Calu3 (cell line): ENCODE measurements at places on chromosomes 7 and 10. TPM values are rescaled to one million over a fixed set of nuclear protein-coding genes. Genes with fewer than 3 reads are reported as not detected.

- no peak for DNase-seq
- H3K27ac ChIP-seq: no peak overlapping the region
- no peaks in the 10 kb centered on the region for H3K36me3 ChIP-seq
- no peak overlapping the region for H3K4me3 ChIP-seq
- peaks cover 9% of the 10 kb centered on the region for H3K4me1 ChIP-seq
- peaks cover 72% of the 10 kb centered on the region for H3K27me3 ChIP-seq
Observed at GRCh38 chr10:97926055-97926454, 76.4 kb downstream of the GOLGA7B start.

DNA sequence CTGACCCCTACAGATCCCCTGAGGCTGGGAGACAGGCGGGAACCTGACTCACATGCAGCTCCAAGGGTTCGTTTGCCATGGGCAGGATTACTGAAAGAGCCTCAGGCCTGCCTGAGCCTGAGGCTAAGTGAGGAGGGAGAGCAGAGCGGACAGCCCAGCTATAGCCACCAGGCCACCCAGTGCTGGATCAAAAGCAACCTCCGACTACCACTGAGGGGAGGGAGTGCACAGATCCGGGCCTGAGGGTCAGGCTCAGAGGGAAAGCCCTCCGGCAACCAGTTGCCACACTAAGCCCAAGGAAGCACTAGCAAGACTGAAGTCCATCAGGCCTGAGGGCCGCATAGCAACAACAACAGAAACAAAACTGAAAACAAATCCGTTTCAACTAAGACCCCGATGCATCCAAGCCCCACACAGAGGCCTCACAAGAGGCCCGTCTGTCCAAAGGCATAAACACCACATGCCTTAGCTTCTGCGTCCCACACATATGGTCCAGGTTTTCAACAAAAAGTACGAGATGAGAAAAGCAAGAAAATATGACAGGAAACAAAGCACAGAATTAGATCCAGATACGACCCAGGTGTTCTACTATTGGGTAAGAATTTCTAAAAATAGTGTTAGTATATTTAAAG is 92.5 kb upstream of the VIPR2 start:
- DNase-seq: no peak
- H3K27ac ChIP-seq: no peak overlapping the region
- H3K36me3 ChIP-seq: no peaks in the 10 kb centered on the region
- H3K27me3 ChIP-seq: no peaks in the 10 kb centered on the region
- H3K4me1 ChIP-seq: no peaks in the 10 kb centered on the region
- no peak overlapping the region for H3K4me3 ChIP-seq

DNA sequence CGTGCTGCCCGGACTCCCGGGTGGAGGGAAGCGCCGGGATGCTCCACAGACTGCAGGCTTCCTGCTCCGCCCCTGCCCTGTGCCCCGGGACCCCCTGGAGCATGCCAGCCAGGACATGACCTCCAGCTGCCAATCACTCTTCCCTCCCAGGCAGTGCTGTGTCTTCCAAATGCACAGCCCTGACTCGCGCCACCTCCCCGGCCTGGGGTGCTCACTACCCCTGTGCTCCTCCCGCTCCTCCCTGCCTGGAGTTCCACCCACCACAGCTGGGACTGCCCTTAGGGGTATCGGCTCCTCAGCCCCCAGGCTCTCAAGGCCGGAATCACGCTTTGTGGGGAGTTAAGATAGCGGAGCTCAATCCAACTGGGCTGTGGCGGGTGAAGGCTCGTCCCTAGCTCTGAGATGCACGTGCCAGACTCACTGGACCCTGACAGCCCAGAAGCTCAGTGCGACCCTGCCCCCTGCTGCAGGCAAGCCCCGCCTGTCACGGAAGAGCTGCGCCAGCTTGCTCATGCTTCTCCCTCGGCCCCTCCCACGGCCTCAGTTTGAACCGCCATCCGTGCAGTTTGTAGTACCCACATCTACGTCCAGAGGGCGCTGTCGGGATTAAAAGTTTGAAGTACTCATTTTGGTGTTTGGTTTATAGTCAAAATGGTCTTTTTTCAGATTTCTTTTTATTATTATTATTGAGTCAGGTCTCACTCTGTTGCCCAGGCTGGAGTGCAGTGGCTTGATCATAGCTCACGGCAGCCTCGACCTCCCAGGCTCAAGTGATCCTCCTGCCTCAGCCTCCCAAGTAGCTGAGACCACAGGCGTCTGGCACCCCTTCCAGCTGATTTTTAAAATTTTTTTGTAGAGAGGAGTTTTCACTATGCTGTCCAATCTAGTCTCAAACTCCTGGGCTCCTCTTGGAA is 142.5 kb upstream of the TCERG1L start:
- H3K36me3 ChIP-seq: no peaks in the 10 kb centered on the region
- DNase-seq: peak; percentile 42
- no peaks in the 10 kb centered on the region for H3K4me1 ChIP-seq

GRCh38 chr10:22258471-22258870 is 40.7 kb upstream of the EBLN1 start:
- H3K27ac ChIP-seq: no peak overlapping the region
- no peak overlapping the region for H3K4me3 ChIP-seq
- H3K4me1 ChIP-seq: no peaks in the 10 kb centered on the region
- DNase-seq: no peak

Gene CPA2
- total RNA-seq: not detected in 2 replicates
